SW 1271 (cell line): ENCODE measurements at places on chromosomes 1 and 21.
A peak's percentile ranks its signal among the peaks of the same experiment; 100 is the strongest.

GRCh38 chr1:167169642-167170041, 51.0 kb upstream of the POU2F1 start:
- no peak for DNase-seq

DNA sequence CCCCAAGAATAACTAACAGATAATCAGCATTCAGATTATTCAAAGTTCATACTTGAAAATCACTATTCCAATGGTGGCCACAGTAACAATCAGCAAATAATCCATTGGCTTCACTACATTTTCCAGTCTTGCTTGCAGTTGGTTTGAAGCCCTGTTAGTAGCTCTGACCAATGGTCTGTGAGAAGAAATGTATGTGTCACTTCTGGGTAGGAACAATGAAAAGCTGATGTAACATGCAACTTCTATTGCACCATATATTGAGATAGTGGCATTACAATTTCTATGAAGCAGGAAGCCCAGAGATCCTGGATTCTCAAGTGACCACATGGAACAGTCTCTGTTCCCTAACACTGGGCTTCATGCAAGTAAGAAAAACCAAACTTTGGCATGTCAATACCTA, 250.9 kb upstream of the DAB1 start:
- no peak for DNase-seq

DNA sequence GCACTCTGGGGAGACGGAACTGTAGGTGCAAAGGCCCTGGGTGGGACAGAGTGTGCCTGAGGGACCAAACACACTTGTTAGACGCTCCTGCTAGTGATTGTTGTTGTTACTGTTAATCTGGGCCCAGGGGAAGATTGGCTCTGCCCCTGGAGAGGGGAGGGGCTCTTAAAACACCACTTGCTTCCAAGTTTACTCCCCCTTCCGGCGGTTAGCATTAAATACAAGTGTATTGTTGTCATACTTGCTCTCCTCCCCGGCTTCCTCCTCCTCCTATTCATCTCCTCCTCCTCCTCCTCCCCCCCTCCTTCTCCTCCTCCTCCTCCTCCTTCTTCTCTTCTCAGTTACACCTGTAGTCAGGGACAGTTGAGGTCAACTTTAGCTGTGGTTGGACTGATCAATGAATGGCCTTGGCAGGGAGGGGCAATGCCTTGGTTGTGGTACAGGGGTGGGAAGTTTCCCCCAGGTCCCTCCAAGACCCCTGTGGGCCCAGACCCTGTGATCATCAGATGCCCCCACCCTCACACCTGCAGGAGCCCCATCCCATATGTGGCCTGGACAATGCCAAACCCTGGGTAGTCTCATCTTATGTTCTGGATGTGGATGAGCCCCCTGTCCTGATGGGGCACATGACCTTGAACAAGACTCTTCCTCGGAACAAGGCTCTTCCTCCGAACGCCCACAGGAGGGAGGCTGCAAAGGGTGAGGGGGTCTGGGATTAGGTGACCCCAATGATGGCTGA, 217.3 kb downstream of the PTPRU start:
- DNase-seq, result no peak

- no peak for DNase-seq
Measured at GRCh38 chr1:239536165-239536849, 149.9 kb downstream of the CHRM3 start.

DNA sequence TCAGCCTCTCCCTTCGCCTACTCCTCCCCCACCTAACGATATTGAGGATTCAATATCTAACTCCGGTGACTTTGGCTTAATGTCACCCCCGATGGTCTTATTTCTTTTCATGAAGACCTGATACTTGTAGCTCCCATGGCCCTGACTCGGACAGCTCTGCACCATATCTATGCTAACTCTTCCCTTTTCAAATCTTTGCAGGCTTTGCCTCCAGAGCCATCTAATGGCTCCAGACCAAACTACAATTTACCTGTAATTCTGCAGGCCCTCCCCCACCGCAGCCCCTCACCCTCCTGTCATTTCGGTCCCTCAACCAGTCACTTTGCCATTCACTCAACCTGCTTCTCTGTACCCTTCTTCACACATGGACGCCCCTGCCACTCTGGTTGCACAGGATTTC, 7.9 kb upstream of the GSTM5 start:
- no peak for DNase-seq

- peak; percentile 33 for DNase-seq
Measured at GRCh38 chr1:84301004-84301784, at the start of gene SAMD13. TSS of gene SAMD13 (plus strand) at chr1:84301708. CDS start at chr1:84303235, 1,527 bp downstream.

DNA sequence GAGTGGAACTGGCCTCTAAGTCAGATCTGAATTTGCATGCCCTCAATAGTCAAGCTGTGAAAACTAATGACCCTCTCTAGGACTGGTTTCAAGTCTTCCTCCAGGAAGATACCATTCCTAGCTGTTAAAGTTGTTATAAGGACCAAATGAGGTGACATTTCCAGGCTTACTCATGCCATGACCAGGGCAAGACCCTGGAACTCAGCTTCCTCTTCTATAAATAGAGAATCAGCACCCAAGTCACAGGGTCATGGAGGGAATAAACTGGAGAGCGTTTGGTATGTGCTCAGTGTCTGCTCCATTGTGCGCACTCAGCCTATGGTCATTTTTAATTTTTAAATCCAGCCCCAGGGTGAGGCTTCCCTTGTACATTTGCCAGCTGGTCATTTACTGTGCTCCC, 2.5 kb downstream of the S100A9 start:
- DNase-seq, result no peak

DNA sequence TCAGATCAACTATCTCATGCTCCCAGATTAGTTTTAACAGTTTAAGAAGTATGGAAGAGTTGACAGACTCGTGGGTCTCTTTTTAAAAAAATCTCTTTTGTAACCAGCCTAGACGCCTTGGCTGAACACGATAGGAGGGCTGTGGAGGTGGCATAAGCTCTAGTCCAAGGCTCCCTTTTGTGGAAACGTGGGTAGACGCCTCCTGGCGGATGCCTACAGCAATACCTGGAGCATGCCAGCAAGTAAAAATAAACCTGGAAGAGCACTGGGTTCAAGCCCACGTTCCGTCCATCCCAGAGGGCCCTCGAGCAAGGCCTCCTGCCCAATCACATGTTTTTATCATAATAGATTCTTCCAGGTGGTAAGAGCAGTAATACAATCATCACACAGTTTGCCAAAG, 87.9 kb downstream of the RGS7 start:
- no peak for DNase-seq

- DNase-seq, result no peak
Measured at GRCh38 chr1:86435327-86435726, 11.4 kb downstream of the CLCA2 start.

DNA sequence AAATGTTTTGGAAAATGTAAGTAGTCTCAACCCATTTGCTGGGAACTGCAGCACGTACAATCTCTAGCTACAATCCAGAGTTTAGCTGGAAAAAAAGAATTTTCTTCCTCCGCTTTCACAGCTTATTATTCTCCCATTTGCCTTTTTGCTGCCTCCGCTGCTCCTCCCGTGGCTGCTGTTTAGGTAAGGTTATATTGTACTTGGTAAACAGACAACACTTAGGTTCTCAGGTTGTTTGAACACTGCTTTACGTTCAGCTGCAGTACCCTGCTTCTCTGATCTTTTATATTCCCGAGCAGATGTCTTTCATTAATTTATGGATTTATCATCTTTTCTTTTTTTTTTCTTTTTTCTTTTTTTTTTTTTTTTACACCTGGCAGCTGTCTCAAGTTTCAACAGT, 14.3 kb downstream of the PROX1 start:
- DNase-seq, result no peak

- no peak for DNase-seq
Measured at GRCh38 chr1:25909040-25909439, 2.8 kb upstream of the STMN1 start.

DNA sequence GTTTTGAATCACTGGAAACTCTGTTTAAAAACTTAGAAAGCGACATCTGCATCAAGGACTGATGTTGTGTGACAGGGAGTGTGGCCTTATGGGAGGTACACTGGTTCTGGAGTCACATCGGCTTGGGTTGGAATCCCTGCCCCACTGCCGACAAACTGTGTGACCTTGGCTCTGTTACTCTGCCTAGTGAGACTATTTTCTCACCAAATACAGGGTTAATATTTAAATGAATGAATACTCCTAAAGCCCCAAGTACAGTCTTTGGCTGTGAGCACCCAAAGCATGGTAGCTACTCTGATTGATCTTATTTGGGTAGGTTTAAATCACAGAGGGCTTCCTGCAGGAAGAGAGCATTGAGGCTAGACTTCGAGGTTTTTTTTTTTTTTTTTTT, 102.0 kb downstream of the ACTL8 start:
- no peak for DNase-seq

DNA sequence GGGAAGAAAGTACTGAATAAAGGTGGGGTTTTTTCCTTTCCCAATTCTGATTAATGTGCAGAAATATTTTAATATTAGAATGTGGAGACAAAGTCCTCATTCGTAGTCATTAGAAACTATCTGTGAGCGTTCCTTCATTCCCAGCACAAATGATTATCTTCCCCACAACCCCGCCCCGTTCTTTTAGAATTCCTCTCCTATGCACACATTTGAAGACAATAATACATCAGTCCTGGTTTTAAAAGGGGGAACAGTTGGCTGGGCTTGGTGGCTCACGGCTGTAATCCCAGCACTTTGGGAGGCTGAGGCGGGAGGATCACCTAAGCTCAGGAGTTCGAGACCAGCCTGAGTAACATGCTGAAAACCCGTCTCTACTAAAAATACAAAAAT, 876 bp downstream of the ALDH9A1 start:
- DNase-seq, result no peak

GRCh38 chr21:42425591-42425990, 21.9 kb downstream of the UBASH3A start:
- no peak for DNase-seq

DNA sequence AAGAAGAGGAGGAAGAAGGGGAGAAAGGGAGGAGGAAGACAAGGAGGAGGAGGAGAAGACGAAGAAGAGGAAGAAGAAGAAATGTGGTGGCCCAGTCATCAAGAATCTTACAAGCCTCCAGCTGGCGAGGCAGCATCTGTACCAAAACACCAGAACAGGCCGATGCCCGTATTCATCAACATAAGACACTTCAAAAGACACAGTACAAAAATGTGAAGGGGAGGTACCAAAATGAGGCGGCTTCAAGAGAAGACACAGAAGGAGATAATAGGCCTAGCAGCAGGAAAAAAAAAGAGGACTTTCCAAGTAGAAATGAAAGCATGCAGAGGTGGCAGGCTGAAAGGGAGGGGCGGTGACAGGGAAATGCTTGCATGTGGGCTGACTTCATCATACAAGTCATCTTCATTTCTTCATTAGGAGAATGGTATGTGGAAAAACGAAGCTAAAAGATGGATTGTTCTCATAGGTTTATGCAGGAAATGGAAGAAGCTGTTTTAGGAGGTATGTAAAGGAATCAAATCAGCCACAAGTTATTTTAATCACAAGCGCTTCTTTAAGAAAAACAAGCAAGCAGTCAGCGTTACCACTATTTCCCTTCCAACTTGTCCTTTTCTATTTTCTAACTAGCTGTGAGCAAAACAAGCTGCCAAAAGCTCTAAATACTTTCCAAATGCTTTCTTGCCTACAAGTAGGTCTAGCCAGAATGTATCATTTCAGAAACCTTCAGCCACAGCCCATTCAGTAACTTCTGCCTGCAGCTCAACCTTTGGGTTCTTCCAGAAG, 192.3 kb downstream of the SLC45A1 start:
- DNase-seq, result no peak

DNA sequence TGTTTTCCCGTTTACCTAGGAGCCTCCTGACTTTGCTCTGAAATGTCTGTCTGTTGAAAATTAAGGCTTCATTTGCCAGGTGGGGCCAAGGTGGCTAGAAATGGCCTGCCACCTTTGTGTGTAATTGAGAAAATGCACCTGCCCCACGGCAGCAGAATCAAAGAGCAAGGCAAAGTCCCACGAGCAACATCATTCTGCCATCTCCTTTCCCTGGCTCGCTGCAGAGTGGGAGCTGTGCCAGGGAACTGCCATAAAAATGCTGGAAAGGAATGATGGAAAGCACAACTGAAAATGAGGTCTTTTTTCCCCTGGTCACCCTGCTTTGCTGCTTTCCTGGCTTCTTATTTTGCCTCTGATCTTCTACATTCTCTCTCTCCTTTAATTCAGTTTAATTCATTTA, 5.5 kb upstream of the OLFML2B start:
- DNase-seq, result no peak

DNA sequence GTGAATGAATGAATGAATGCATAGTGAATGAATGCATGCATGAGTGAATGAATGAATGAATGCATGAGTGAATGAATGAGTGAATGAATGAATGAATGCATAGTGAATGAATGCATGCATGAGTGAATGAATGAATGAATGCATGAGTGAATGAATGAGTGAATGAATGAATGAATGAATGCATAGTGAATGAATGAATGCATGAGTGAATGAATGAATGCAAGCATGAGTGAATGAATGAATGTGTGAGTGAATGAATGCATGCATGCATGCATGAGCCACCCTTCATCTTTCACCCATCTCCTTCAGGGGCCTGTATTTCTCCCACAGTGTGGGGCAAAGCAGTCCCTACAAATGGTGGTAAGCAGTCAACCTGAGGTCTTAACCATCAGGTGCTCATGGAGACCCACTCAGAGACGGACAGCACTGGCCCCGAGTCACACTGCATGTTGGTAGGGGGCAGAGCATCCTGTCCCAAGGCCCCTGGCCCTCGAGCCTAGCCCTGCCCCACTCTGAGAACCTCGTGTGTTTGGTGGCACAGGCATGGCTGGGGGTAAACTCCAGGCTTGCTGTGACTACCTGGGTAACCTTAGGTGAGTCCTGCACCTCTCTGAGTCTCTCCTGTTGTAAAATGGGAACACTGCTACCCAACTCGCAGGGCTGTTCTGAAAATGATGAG, 28.0 kb upstream of the PAX7 start:
- DNase-seq, result no peak

- DNase-seq, result no peak
Measured at GRCh38 chr1:96837057-96837780, 115.6 kb downstream of the PTBP2 start.

GRCh38 chr1:154744352-154745035, 125.6 kb downstream of the KCNN3 start:
- DNase-seq, result no peak

DNA sequence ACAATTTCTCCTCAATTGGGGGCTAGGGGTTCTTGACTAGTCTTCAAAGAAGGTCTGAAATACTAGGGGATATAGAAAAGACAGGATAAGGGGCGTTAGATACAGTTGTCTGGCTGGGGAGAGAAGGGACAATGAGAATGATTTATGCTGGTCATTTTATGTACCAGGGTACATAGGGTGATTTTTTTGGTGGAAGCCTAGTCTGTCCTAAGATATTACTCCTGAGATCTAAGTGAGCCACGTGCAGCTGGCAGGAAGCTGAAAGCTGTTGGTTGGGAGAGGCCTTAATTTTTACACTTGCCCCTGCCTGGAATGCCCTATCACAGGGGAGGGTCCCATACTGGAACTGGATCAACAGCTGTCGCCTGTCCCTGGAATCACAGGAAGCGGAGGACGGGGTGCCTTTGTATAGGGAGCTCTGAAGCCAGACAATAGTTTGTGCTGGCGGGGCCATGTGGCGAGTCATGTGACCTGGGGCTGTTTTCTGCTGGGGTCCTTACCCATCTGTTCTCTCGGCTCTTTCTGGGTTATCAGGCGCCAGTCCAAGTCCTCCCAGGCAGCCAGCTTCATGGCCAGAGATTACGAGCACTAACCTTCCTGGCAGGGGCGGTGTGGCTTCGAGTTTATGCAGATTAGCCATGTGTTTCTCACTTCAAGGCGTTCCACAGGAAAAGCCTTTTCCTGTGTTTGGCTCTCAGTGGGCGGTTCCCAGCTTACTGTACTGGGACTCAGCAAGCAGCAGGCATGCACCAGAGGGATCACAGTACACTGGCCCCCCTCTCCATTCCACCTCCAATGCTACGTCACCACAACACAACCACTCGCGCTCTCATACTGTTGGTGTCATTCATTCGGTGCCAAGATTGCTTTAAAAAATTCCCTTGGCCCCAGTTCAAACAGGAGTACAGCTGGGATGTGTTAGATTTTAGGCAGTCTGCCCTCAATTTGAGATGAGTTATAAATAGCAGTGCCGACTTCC, 27.5 kb downstream of the ARID1A start:
- DNase-seq, result peak; percentile 58
